ENCODE measurements at places on chromosomes 4 and X.

GRCh38 chr4:165403048-165403447, 24.2 kb downstream of the CPE start:
- no peak for DNase-seq

DNA sequence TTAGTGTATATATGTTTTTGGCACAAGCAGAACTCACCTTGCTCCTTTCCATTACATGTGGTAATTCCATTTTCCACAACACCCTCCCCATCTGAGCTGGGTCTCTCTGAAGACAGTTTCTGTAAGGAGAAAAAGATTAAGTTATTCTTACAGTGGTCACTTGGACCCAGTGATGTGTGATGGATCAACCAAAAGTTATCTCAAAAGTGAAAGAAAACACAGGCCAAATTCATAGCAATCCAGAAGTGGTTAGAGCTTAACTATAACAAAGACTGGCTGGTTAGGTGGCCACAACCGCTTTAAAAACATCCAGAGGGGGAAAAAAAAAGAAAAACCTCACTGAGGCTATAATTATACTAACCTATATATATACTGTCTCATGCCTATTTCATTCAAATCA, 123.7 kb downstream of the AFAP1 start:
- no peak for DNase-seq

DNA sequence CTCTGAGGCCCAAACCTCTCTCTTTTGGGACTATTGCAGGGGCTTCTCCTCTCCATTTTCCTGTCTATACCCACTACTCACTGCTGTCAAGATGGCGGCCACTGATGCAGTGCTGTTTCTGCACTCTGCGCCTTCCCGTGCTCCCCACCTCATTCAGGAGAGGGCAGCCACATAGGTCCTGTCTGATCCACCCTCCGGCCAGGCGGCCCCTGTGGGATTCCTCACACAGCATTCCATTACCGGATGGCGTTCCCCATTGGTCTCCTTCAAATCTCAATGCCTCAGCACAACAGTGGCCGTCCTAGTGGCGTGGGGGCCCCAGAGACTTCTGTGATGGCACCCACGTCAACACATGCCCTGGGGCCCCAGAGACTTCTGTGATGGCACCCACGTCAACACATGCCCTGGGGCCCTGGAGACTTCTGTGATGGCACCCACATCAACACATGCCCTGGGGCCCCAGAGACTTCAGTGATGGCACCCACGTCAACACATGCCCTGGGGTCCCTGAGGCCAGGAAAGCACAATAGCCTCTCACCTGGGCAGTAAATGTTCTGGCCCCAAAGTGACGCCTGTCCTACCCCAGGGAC, 7.3 kb downstream of the SPON2 start:
- DNase-seq = no peak

DNA sequence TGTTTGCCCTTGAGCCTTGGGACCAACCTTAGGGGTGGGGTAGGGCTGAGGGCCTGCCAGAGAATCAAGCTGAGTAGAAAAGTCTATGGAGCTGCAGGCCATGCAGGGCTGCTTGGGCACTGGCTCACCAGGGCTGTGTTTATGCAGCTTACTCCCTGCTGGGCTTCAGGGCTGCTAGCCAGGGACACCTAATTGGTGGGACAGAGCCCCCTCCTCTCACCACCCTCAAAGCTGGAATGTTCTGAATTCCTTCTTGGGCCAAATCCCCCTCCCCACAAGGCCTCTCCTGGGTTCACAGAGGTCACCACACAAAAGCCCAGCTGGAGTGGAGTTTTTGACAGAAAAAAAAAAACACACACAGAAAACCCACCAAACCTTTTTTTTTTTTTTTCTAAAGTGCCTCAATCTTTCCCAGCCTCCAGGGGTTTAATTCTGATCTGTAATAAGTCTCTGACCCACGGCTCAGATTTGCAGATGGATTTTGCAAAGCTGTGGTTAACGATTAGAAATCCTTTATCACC, at the start of gene CLDN2:
CLDN2 (plus strand) TSS at position 471 of the 521 bp plus-strand sequence. CDS start 7,827 bp downstream, outside the sequence.
- no peak for DNase-seq

DNA sequence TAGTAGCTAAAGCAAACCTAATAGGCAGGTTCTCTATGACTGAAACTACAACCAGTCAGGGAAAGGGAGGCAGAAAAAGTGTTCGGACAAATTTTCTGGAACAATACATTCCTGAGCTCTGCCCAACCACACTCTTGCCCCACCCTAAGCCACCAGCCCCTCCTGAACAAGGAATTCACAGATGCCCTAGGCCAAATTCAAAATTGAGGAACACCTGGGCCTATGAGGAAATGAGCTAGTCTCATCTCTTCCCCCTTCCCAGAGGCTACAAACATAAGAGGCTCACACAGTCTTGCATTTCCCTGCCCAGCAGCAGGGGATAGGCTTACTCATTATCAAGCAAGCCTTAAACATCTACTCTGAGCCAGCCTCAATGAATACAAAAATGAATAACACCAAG, 284.7 kb downstream of the ZNF674 start:
- DNase-seq = no peak
